Vagina (tissue), 2 donors: ENCODE measurements at places on chromosomes 6 and 20.

GRCh38 chr6:130598021-130598989 is 228.9 kb upstream of the SMLR1 start:
- DNase-seq = no peak

DNA sequence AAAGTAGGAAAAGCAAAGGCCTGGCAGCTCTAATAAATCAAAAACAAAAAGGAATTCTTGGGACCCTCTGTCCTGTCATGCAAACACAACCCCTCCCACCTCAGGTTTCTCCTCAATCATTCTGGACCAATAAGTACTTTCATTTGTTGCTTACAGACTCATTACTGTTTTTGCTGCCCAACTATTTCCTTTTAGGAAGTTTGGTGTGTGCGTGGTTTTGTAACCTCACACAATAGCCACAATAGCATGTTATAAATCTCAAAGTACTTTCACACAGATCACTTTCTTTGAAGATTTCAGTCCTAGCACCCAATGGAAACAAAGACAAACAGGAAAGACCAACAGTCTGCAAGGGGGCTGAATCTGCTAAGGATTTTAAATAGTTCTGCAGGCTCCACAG is 4.5 kb downstream of the MRPL14 start:
- no peak for DNase-seq

DNA sequence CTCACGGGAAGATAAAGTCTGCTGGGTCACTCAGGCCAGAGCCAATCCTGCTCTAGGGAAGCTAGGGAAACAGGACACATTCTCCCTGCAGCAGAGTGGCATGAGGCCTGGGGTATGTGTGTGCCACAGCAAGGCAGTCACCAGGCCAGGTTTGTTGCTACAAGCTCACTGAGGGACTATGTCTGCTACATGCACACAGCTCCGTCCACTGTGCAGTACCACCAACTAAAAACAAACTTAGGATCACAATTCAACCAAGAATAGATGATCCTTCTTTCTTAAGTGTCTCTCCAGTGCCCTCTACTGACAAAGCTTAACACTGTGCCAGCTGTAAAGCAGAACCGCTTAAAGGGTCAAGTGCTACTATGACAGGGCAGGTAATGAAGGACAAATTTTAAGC is 192.5 kb downstream of the PTPRK start:
- DNase-seq = no peak

DNA sequence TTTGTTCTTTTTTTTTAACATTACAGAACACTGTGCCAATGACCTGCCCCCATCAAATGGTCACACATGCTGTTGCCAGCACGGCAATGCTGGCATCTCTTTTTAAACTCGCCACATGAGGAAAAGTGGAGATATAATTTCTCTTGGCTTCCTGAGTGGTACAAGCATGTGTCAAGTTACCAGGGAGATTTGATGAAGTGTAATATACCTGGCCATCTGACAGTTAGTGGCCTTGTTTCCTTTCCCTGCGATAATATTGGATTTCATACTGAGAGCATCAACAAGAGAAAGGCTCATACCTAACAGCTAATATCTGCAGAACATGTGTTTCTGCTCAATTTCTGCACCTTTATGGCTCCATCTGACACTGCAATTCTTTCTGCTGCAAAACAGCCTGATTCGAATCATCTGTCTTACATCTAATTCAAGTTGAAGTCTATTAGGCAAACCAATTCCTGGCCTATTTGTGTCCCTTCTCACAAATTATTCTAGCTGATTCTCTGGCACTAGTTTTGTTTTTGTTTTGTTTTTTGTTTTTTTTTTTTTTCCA is 519.5 kb downstream of the PREX1 start:
- no peak for DNase-seq

DNA sequence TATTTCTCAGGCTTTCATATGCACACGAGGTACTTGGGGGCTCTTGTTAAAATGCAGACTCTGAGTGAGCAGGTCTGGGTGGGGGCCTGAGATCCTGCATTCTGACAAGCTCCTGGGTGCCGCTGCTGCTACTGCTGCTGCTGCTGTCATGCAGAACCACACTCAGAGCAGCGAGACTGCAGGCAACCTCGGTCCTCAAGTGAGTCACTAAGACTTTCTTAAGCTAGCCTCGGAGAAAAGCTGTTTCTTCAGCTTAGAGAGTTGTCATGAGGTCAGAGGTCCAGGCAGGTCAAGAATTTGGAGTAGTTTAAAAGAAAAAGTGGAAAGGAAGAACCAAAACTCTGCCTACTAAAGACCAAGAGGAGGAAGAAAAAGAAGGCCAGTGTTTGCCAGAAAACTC is 92.9 kb downstream of the SPTLC3 start:
- DNase-seq = no peak

DNA sequence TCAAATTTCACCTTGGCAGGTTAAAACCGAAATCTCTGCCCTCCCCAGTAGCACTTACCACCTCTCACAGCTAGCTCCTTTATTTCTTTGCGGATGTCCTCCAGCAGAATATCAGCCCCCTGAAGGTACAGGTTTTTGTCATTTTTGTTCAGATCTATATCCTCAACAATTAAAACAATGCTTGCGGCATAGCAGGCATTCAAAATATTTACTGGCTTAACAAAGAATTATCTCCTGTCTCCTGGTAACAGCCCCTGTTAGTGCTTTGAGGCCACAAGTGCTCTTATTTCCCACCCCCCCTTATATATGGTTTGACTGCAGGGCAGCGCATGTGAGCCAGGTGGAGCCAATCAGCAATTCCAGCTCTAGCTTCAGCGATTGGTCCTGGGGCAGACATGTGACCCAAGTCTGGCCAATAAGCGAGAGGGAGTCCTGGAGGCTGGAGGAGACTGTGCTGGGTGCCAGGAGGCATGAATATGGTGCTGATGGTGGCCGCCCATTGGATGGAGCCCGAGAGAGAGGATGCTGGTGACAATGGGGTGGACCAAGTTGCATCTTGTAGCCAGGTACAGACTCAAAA is 21.0 kb downstream of the SULF2 start:
- DNase-seq = no peak

GRCh38 chr6:167449094-167449861 is 124.4 kb downstream of the TTLL2 start:
- no peak for DNase-seq
